ENCODE measurements at places on chromosomes 2 and 18.
A peak's percentile ranks its signal among the peaks of the same experiment; 100 is the strongest.

DNA sequence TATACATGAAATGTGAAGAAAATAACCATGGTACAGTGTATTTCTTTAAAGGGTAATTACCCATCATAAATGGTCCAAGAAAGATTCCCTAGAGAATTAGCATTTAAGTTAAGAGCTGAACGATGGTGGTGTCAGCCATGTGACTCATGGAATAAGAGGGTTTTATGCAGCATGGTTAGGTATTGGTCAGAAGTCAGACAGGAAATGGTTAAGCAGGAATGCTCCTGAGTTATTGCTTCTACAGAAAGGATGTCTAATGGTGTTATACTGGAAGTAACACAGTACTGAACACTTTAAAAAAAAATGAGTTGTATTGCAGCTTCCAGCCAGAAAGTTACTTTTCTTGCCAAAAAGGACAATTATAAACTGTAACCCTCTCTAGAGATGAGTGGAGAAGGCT is 72.7 kb upstream of the UBE2E3 start:
- peak; percentile 20 for DNase-seq

- no peak for DNase-seq
Measured at GRCh38 chr2:162060532-162060931, 13.5 kb downstream of the DPP4 start.

DNA sequence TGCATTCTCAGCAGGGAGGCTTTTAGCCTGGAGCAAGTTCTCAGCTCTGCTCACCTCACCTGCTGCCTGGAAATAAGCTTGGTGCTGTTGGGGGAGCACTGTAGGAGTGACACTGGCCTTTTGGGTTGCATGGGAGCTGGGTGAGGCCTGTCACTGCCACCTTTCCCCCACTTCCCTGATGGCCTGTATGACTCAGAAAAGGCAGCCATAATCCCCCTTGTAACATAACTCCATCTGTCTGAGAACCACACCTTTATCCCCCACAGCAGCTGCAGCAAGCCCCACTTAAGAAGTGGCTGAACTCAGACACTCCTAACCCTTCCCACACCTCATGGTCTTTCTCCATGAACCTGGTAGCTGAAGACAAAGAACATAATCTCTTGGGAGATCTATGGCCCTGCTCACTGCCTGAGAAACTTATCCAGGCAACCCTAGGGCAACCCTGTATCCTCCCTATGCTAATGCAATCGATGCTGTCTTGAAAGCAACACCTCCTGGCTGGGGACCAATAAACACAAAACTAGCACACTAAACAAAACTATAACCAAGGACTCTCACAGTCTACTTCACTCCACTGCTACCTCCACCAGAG is 258.9 kb upstream of the OSR1 start:
- DNase-seq = no peak

GRCh38 chr2:54871457-54872107 is 148.1 kb downstream of the EML6 start:
- no peak for DNase-seq

GRCh38 chr2:215421859-215422461 is 13.9 kb downstream of the FN1 start:
- DNase-seq = no peak

- peak; percentile 90 for DNase-seq
Measured at GRCh38 chr2:226652369-226652768, 147.3 kb downstream of the IRS1 start.

GRCh38 chr2:133967326-133967725 is 286.5 kb upstream of the MGAT5 start:
- no peak for DNase-seq

- no peak for DNase-seq
Measured at GRCh38 chr2:115194623-115195022, 752.2 kb downstream of the DPP10 start.

GRCh38 chr2:121998751-121999150 is 243.3 kb downstream of the TSN start:
- DNase-seq = no peak

DNA sequence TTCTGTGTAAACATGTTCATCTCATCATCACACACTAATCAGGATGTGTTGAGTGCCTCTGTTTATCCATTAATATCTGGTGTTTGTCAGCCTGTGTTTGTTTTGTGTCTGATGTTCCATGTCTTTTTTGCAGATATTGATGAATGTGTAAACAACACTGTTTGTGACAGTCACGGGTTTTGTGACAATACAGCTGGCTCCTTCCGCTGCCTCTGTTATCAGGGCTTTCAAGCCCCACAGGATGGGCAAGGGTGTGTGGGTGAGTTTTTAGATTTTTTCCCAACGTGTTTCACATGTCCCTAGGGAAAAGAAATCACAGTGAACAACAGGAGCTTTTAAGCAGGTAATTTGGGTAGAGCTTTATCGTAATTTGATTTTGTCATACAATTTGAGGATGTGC is 133.7 kb upstream of the RASGRP3 start:
- no peak for DNase-seq

DNA sequence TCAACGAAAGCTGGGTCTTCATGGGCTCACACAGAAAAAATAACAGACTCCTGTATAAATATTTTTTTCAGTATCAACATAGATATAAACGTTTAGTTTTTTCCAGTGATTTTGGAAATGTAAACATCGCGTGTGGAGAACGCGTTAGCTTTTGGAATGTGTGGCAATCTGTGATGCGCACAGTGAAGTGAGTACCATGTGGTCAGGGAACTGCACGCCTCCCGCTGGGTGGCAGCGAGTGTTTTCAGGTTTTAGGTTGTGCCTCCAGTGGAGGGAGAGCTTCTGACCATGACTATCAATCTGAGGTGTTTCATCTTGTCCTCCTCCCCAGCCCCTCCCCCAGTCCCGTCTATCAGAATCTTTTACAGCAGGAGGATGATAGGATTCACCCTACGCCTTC is 127.8 kb downstream of the ARHGAP28 start:
- no peak for DNase-seq

GRCh38 chr2:120453635-120453998 is 107.7 kb downstream of the INHBB start:
- no peak for DNase-seq

- DNase-seq = no peak
Measured at GRCh38 chr18:3294435-3295080, 32.6 kb downstream of the MYL12B start.

- no peak for DNase-seq
Measured at GRCh38 chr2:62071760-62072680, 123.9 kb upstream of the B3GNT2 start.

DNA sequence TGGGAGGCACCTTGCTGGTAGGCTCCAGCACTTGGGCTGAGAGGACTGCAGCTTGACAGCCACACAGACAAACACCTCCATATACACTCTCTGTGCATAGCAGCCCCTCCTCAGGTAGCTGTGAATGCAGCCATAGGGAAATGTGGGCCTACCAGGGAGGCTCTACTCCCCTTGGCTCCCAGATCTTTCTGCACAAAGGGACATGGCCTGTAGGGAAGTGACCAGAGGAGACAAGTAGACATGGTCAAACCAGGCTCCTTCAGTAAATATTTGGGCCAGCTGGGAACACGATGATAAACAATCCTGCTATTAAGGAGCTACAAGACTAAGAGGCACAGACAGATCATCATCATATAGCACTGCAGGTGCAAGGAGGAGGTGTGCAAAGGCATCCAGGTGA is 35.9 kb upstream of the PDCL3 start:
- no peak for DNase-seq

- no peak for DNase-seq
Measured at GRCh38 chr2:104052356-104052755, 801.6 kb upstream of the POU3F3 start.

DNA sequence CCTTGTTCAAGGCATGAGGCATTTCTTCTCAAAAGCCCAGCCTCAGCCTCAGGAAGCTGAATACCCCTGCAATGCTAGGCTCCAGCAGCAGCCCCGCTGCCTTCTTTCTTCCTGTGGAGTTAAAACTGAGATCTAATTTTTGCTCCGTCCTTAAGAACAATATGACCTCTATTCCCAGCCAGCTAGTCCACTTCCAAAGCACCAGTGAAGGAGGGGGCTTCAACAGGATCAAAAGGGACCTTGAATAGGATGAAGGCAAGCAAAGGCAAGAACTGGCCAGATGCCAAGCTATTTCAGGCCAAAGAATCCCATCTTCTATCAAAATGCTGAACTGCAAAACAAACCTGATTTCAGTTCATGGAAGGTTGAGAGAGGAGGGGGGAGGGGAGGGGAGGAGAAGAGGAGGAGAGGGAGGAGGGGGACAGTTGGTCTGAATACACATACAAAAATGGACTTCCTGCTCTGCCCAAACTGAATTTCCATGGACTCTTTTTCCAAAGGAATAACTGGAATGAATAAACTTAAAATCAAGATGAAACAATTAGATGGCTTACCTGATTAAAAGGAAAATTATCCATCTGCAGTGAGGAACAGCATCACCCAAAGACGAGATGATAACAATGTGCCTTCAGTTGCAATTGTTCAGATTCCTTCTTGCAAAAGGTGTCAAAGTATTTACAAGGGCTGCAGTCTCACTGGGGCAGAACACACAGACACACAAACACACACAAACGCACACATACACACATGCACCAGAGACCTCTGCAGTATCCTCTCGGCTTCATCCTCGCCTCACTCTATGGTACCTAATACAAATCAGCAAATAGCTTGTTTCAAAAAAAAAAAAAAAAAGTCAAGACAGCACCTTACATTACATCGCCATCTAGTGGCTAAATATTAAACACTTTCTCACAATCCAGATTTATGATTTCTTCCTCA is at the start of gene SCN1A:
Gene SCN1A (minus strand): TSS at position 804 of the 939 bp plus-strand sequence. CDS start 54,399 bp downstream, outside the sequence.
- DNase-seq = no peak

- no peak for DNase-seq
Measured at GRCh38 chr18:48892146-48892855, 58.5 kb downstream of the SMAD7 start.

GRCh38 chr2:73290049-73290839 is 3.1 kb downstream of the EGR4 start:
- no peak for DNase-seq

Data from GM04504 (cell line).